Effector CD4-positive, alpha-beta T cell (primary cell): ENCODE measurements at places on chromosomes 1 and 21.

- no peak for DNase-seq
Observed at GRCh38 chr1:45796946-45797345, 6.5 kb upstream of the MAST2 start.

DNA sequence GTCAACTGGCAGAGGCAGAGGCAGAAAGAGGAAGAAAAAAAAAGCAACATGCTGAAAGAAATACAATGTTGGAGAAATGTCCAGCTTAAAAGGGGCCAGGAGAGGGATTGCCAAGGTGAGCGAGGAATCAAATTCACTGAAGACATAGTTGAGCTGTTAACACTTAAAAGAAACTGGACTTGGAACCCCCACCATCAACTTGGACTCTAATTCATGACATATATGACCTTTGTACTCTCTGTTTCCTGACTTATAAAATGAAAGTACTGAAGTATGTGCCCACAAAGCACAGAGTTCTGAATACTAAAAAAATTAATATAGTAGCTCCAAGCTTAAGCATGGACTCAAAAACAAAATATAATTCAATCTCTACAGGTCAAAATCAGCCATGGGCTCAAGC lies 16.1 kb downstream of the PRR9 start:
- no peak for DNase-seq

DNA sequence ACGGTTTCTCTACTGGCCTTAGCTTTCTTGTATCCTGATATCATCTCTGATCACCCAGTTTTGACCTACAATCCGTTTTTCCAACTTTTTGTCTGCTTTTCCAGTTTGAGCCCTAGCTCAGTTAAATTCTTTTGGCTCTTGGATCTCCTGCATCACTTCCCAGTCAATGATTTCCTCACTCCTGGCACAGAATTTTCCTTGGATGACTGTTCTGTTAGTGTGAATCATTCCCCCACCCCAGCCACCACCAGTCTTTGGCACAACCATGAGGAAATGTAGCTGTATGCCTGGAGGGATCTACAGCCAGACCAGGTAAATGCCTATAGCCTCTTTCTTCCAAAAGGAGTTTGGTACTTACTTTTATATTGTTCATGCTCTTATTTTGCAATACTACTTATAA lies 187.2 kb upstream of the PTGFR start:
- DNase-seq, result no peak

- DNase-seq, result no peak
Observed at GRCh38 chr1:164693564-164694359, 134.8 kb downstream of the PBX1 start.

- DNase-seq, result no peak
Observed at GRCh38 chr21:45740491-45741357, 97.2 kb downstream of the PCBP3 start.

GRCh38 chr1:36176106-36176949 lies 20.4 kb downstream of the MAP7D1 start:
- no peak for DNase-seq

GRCh38 chr1:7589080-7589735 lies 181.9 kb upstream of the VAMP3 start:
- DNase-seq, result no peak

DNA sequence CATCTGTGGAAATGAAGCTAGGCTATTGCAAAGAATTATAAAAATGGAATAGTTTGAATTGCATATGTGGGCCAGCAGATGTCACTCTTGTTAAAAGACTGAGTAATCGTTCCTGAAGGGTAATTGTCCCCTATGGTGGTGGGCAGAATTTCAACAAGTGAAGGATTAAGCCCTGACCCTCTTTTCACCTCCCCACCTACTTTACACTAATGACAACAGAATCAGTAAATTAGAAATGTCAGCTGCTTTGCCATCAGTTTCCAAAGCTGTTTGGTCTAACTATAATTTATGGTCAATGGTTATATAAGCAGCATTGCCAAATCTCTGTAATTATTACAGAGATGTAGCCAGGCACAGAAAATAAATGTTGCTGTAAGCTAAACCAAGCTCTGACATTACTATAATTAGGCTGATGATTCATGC lies 898.6 kb downstream of the AMY1C start:
- DNase-seq, result no peak

DNA sequence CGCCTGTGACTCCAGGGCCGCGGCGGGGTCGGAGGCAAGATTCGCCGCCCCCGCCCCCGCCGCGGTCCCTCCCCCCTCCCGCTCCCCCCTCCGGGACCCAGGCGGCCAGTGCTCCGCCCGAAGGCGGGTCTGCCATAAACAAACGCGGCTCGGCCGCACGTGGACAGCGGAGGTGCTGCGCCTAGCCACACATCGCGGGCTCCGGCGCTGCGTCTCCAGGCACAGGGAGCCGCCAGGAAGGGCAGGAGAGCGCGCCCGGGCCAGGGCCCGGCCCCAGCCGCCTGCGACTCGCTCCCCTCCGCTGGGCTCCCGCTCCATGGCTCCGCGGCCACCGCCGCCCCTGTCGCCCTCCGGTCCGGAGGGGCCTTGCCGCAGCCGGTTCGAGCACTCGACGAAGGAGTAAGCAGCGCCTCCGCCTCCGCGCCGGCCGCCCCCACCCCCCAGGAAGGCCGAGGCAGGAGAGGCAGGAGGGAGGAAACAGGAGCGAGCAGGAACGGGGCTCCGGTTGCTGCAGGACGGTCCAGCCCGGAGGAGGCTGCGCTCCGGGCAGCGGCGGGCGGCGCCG lies at the start of gene SIM2:
Gene SIM2, plus strand, starts transcription at position 135 of the 565 bp plus-strand sequence. CDS start 632 bp downstream, outside the sequence.
- no peak for DNase-seq

DNA sequence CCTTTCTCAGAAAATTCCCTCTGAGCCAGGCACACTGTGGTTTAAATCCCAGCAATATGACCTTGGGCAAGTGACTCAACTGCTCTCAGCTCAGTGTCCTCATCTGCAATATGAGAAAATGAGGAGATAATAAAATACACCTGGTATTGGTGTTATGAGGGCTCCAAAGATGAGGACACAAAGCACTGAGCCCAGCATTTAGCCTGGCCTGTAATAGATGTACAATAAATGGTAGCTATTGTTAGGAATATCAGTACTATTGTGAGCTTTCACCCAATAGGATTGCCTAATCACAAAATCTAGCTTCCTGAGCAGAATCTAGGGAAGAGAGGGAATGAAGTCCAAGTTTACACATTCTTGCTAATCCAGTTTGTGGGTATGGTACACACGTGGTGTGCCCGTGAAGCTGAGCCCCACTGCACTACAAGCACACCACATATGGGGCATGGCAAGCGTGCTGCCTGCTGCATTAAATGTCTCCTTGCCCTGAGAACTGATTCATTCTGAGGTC lies 24.3 kb upstream of the SLC30A1 start:
- no peak for DNase-seq

- no peak for DNase-seq
Observed at GRCh38 chr1:244144053-244144452, 93.0 kb downstream of the ZBTB18 start.

GRCh38 chr1:245788269-245788668 lies 633.5 kb downstream of the KIF26B start:
- DNase-seq, result no peak

DNA sequence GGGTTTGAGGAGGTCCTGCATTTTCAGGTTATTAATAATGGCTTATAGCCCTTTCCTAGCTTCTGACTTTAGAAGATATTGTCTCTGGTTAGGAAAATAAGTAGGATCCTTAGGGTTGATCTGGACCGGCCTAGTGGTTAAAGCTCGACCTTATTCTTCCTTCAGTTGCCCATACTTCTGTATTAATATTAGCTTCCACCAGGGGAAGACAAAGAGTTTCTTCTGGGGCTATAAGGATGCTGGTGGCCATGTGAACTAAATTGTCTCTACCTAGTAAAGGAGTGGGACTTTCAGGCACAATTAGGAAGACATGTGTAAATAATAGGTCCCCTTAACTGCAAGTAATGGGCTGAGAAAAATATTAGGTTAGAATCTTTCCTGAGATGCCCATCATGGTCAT lies 20.6 kb upstream of the FCGR2A start:
- no peak for DNase-seq

GRCh38 chr1:109399326-109399957 lies 1.7 kb upstream of the SORT1 start:
- peak; percentile 33 for DNase-seq

- no peak for DNase-seq
Observed at GRCh38 chr1:40638097-40639036, 27.1 kb downstream of the RIMS3 start.

DNA sequence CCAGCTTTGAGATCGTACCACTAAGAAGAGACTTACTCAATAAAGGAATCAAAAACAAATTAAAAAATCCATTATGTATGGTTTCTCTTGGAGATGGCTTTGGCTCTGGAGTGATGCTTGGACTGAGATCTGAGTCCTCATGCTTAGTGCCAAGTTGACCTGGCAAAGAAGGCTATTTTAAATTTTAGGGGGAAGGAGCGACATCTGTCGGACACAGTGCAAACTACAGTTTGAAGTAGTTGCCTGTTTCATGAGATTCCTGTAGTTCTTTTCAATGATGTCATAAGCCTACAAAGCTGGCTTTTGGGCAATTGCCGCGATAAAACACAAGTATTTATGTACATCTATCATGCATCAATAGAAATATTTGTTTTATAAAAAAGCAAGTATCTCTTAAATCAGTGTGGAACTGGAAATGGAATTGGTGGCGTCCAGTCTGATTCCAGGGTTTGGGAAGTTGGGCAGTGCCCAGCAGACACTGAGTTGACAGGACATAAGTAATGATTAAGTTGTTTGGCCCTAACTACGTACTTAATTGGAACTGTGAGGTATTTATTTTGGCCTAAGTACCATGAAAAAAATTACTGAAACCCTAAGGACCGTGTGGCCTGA lies 50.0 kb downstream of the TBCE start:
- DNase-seq, result peak; percentile 28

GRCh38 chr1:236638945-236639344 lies 34.6 kb upstream of the HEATR1 start:
- no peak for DNase-seq
